CD4-positive, alpha-beta T cell treated with Interleukin-6 at 100 ng/mL for 8 hours (primary cell): ENCODE measurements at places on chromosomes 12 and 14.

DNA sequence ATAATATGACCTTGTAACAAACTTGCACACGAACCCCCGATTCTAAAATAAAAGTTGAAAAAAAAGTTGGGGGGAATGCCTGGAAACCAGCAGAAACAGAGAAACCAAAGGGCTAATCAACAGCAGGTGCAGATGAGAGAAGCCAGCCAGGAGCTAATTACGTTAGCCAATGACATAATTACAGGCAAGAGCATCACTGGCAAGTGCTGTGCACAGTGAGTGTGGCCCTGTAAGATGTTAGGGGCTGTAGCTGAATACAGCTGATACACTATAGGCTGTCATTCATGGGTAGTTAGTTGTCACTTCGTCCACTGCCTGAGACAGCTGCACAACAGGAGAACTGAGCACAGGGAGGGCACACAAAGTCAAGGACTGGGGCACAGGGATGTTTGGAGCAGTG lies 7.3 kb upstream of the FGF23 start:
- DNase-seq = no peak

GRCh38 chr12:104181313-104181712 lies 34.3 kb upstream of the TXNRD1 start:
- no peak for DNase-seq

DNA sequence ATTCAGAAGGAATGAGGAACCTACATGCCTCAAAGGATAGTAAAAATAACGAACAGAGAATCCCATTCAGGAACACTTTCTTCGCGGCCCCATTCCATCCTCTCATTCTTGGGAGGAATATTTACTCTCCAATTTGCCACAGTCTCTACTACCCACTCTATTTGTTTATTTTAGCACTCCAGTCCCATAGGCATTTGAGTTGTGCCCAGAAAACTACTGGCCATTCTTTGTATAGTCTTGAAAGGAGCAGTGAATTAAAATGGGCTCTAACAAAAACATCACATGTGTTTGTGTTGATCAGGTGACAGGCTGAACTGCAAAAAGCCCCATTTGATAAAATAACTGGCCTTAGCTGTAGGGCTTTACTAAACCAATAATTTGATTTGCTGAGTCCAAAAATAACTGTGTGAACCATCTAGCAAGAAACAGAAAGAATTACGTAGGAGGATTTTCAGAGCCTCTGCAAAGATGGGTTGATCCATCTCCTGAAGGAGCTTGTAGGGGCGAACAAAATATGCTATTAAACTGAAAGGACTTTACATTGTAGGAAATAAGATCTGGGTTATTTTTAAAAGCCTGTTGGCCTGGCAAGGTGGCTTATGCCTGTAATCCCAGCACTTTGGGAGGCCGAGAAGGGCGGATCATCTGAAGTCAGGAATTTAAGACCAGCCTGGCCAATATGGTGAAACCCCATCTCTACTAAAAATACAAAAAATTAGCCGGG lies 142.3 kb upstream of the CPNE8 start:
- DNase-seq = no peak

DNA sequence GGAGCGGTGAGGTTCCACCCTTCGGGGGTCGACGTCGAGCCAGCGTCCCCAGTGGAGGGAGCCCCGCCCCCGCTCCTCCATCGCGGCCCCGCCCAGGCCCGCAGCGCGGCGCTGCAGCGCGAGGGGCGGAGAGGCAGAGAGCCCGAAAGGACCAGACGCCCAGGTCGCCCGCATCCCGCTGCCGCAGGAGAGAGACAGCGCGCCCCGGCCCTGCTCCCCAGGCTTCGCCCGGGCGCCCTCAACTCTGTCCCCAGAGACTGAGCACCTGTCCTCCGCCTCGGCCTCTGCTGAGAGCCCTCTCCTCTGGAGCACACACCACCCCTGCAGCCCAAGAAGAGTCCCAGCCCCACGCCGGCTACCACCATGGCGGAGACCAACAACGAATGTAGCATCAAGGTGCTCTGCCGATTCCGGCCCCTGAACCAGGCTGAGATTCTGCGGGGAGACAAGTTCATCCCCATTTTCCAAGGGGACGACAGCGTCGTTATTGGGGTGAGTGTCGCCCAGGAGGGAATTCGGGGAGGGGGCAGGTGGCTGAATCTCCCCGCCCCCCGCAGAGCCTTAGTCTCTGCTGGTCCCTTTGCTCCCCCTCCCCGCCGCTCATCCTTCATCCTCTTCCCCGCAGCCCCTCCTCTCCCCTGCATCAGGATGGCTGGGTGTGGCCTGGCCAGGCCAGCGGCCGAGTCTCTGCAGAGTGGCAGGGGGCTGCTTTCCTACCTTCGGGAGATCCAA lies at the start of gene KIF5A:
TSS of gene KIF5A (plus strand) at position 136 of the 732 bp plus-strand sequence. CDS start at position 364, 228 bp downstream.
- peak; percentile 34 for DNase-seq

- no peak for DNase-seq
These were observed 120.8 kb downstream of the DNAI7 start for GRCh38 chr12:25074113-25074512.

DNA sequence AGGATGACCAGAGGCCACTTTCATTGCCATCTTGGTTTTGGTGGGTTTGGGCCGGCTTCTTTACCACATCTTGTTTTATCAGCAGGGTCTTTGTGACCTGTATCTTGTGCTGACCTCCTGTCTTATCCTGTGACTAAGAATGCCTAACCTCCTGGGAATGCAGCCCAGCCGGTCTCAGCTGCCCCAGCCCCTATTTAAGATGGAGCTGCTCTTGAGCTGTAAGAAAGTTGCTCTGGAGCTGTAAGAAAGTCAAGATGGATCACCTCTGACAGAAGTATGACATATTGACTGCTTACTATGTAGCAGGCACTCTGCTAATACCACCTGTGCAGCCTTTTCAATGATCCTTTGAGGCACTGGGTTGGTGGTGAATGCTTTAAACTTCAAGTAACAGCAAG lies 52.1 kb downstream of the RIN3 start:
- DNase-seq = no peak
